ENCODE measurements at places on chromosomes 13 and 19.

- no peak for DNase-seq
Observed at GRCh38 chr13:88246239-88246638, 575.1 kb downstream of the SLITRK5 start.

DNA sequence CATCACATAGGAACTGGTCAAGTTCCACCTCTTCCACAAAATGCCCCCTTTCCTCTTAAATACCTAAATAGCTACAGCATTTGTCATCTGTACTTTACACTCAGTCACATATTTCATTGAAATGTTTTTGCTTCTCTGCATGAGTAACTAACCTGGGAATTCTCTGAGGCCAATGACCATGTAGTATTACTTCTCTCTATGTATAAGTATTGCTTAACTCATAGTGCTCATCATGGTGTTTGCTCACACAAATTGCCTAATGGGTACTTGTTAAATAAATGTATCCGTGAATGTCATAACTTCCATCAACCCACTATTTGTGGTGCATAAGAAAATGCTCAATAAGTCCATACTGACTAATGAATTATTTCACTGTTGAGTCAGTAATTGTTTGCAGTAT is 115.5 kb downstream of the FGF14 start:
- DNase-seq, result no peak

- no peak for DNase-seq
Observed at GRCh38 chr19:5351731-5352228, 11.2 kb upstream of the PTPRS start.

DNA sequence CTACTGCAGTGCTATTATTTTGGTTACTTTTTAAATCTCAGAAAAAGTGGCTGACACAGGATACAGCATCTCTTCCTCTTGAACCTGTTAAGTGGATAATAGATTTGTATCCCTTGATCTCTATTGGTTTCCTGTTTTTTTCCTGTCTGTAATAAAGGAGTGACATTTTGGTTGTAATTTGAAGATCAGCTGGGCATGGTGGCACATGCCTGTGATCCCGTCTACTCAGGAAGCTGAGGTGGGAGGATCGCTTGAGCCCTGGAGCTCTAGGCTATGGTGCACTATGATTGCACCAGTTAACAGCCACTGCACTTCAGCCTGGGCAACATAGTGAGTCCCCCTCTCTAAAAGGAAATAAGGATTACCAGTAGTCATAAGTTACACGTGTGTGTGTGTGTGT is 46.8 kb downstream of the METTL21C start:
- DNase-seq, result no peak

DNA sequence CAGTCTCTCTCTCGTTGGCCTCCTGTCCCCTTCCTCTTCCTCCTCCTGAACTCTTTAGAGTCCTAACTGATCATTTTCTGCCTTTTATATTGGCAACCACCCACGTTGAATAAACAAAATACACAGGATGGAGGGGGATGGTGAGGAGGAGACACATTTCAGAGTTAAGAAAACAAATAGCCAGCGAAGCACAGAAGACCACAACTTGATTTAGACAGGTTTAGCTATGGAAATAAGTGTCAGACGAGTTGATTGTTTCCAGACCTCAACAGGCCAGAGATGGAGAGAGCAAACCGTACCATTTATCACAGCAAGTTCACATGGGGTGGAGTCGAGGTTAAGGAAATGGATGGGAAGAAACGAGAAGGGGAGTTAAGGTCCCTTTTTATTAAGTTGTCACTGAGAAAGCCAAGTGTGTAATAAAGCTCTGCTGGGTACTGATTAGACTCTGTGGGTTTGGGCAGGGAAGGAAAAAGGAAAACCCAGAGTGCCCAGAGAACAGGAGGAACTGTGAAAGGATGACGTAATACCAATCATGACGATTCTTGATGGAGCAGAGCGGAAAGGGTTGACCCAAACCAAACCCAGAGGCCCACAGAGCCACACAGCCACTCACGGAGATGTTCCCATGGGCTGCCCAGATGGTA is 11.1 kb upstream of the SERP2 start:
- DNase-seq, result no peak

GRCh38 chr13:45333977-45334922 is 6.7 kb downstream of the TPT1 start:
- DNase-seq, result no peak

DNA sequence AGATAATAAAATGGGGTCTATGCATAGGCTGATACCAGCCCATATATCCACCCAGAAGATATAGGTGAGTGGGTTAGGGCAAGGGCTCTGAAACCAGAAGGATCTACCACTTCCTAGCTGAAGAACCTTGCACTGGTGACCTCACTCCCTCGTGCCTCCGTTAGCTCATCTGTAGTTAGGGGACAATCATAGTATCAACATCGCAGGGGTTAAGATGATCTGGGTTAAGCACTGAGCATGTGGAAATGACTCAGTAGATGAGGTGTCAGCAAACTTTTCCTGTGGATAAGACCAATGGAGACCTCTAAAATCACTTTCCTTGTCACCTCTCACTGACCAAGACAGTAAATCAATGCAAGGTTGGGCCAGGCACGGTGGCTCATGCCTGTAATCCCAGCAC is 30.5 kb downstream of the TNFSF14 start:
- no peak for DNase-seq

DNA sequence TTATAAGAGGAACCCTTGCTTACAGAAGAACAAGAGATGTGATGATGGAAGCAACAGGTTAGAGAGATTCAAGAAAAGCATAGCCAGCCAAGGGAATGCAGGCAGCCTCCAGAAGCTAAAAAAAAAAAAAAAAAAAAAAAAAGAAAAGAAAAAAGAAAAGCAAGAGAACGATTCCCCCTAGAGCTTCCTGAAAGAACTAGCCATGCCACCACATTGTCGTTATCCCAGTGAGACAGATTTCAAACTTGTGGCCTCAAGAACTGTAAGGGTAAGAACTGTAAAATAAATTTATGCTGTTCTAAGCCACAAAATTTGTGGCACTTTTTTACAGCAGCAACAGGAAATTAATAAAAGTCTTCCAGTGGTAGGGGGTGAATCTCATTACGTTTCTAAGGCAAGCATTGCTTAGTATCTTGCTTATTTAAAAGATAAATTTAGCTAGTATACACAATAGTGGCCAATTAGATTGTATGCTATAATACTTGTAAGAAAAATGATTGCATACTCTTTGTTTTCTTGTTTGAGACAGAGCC is 21.8 kb downstream of the RFXAP start:
- no peak for DNase-seq

- no peak for DNase-seq
Observed at GRCh38 chr19:55486971-55487923, 989 bp upstream of the SSC5D start.

DNA sequence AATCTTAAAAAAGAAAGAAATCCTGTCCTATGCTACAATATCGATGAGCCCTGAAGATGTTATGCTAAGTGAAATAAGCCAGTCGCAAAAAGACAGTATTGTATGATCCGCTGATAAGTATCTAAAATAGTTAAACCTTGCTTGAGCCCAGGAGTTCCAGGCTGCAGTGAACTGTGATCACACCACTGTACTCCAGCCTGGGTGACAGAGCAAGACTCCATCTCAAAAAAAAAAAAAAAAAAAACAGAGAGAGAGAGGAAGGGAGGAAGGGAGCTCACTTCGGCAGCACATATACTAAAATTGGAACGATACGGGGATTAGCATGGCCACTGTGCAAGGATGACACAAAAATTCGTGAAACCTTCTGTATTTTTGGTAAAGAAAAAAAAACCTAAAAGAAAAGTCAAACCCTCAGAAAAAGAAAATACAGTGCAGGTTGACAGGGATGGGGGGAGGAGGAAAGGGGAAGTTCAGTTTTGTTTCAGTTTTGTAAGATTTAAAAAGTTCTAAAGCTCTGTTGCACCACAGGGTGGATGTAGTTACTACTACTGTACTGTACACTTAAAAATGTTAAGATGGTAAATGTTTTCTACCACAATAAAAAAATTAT is 8.4 kb downstream of the CLASRP start:
- no peak for DNase-seq

DNA sequence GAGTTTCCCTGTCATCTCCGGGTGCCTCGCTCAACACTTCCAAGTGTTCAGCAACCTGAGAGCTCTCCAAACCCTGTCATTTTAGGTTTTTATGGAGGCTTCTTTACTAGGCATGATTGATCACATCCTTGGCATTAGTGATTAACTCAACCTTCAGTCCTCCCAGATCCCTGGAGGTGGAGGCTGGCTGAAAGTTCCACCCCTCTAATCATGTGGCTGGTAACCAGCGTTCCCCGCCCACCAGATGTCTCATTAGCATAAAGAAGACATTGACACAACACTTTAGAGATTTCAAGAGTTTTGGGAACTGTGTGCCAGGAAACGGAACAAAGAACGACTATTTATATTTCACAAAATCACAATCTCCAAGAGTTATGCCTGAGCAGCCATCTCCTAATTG is 71.1 kb upstream of the RGCC start:
- DNase-seq, result no peak

Measured in lower leg skin (tissue), 4 donors.